Effector CD4-positive, alpha-beta T cell (primary cell): ENCODE measurements at places on chromosomes 7 and 10.

GRCh38 chr10:113788604-113789083 lies 37.2 kb downstream of the PLEKHS1 start:
- DNase-seq, result no peak

DNA sequence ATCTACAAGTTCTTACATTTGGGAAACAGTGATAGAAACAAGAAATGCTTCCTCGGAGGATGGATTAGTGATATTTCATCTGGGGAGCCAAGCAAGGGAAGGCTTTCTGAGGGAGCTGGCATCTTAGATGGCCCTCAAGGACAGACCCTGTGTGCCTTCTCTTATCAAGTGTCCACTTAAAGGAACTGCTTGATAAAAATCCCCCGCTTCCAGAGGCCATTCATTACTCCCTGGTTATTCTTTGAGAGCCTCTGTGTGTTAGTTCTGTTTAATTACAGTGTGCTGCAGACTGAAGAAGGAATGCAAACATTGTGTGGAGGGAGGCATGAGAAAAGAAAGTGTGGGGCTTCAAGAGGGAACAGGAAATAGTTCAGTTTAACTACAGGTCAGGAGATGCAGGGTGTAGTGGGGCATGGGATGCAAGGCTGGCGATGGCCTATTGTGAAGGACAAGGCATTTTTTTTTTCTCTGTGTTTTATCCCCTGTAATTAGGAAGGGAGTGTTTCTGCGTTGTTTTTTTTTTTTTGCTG lies 145.4 kb downstream of the SNX10 start:
- no peak for DNase-seq

GRCh38 chr7:514651-515598 lies 4.7 kb downstream of the PDGFA start:
- DNase-seq, result no peak

DNA sequence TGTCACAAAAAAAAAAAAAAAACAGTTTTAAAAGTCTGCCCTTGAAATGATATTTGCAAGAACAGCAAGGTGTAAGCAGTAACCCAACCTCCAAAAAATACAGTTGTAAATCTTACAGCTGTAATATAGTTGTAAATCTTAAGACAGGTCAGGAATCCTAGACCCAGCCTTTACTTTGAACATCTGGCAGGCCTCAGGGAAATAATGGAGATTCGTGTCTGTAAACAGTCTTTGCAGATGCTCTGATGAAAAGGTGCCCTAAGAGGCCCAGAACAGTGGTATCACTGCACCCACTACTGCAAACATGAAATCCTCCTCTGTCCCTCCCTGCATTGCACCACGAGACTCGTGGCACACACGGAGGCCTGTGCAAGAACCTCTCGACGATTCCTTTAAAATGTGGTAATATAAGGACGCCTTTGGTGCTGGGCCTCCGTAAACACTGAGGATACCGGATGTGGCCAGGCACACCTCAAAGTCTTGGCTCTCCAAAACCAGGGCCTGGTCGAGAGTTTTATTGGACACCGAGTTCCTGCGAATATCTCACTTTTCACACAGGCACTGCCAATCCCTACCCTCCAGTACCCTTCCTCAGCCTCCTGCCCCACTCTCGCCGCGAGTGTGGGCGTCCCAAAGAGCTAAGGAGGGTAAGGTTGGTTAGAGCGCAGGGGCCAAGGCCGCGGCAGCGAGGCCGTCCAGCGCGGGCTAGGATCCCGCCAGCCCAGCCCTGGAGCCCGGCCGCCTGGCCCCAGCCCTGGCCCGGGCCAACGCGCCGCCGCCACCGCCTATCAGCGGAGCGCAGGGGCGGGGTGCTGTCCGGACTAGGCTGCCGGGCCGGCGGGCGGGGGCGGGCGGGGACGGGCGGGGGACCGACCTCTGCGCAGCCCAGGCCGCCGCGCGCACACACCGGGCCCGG lies at the start of gene REEP3:
Gene REEP3, plus strand, starts transcription at position 902 of the 916 bp plus-strand sequence. CDS start 145 bp downstream, outside the sequence.
- DNase-seq, result peak; percentile 23

- no peak for DNase-seq
These were observed 34.4 kb downstream of the POLR1F start for GRCh38 chr7:19674266-19674960.

GRCh38 chr10:101301111-101301731 lies 52.7 kb upstream of the BTRC start:
- no peak for DNase-seq

GRCh38 chr7:2497500-2498336 lies 21.5 kb upstream of the GRIFIN start:
- DNase-seq, result no peak

GRCh38 chr10:34690383-34691049 lies 124.6 kb downstream of the PARD3 start:
- DNase-seq, result no peak
